ENCODE measurements at places on chromosomes 7 and 10.

GRCh38 chr7:50728184-50728583 is 54.5 kb downstream of the GRB10 start:
- DNase-seq: no peak

- no peak for DNase-seq
These were observed 145.0 kb downstream of the C7orf25 start for GRCh38 chr7:42766782-42767423.

- peak; percentile 13 for DNase-seq
These were observed 64.0 kb upstream of the DUSP5 start for GRCh38 chr10:110433740-110434139.

GRCh38 chr7:112546723-112547513 is 66.1 kb downstream of the LSMEM1 start:
- peak; percentile 82 for DNase-seq

GRCh38 chr7:41116817-41117216 is 586.1 kb downstream of the INHBA start:
- peak; percentile 34 for DNase-seq

GRCh38 chr10:7787150-7787856 is 490 bp downstream of the KIN start:
- DNase-seq: peak; percentile 17

GRCh38 chr10:35607475-35608327 is 2.6 kb downstream of the GJD4 start:
- DNase-seq: peak; percentile 29

- DNase-seq: peak; percentile 43
These were observed 731 bp downstream of the CHCHD3 start for GRCh38 chr7:133081119-133081598.

DNA sequence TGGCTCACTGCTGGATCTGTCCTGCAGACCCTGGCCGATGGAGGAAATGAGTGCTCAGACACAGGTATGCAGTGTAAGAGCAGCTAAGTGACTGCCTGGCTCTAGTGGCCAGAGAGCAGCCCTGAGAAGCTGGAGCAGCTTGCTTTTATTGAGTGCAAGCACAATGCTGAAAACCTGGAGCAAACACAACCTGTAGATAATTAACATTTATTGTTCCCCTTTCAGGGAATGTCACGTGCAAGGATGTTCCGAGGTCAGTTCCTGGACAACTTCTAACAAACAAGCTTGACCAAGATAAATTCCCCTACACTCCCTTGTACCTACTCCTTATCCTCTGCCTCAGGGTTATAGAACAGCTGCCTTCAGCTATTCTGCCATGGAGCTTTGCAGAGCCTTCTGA is 31.3 kb downstream of the DDC start:
- peak; percentile 24 for DNase-seq

DNA sequence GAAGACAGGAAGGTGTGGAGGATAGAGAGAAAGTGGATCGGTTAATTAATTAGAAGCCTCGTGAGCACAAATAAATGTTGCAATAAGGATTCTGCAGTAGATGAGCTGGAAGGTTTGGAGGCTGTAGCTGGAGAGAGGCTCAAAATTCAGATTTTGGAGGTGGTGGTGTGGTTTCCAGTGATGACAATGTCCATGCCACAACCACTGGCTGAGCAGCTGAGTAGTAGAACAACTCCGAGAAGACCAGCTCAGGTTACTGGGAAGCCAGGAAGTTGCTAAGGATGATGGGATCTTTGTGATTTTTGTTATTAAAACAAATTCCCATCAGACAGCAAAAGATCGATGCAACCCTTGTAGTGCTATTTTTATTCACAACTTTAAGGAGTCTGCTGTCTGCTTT is 7.7 kb downstream of the SLC26A4 start:
- no peak for DNase-seq

DNA sequence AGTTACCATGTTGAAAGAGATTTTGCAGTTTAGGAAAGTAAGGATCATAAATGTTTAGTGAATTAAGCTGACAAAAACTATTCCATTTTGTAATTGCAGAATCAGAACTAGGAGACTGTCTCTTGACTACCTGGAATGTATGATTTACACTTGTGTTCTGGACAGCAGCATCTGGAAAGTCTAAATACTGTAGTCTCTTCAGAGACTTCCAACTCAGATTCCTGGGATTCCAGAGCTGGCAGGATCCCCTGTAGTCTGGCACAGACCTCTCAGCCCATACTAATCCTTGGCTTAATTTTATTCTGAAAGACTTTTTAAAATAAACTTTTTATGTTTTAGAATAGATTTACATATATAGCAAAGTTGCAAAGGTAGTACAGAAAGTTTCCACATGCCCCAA is 452.7 kb downstream of the DPP6 start:
- no peak for DNase-seq

DNA sequence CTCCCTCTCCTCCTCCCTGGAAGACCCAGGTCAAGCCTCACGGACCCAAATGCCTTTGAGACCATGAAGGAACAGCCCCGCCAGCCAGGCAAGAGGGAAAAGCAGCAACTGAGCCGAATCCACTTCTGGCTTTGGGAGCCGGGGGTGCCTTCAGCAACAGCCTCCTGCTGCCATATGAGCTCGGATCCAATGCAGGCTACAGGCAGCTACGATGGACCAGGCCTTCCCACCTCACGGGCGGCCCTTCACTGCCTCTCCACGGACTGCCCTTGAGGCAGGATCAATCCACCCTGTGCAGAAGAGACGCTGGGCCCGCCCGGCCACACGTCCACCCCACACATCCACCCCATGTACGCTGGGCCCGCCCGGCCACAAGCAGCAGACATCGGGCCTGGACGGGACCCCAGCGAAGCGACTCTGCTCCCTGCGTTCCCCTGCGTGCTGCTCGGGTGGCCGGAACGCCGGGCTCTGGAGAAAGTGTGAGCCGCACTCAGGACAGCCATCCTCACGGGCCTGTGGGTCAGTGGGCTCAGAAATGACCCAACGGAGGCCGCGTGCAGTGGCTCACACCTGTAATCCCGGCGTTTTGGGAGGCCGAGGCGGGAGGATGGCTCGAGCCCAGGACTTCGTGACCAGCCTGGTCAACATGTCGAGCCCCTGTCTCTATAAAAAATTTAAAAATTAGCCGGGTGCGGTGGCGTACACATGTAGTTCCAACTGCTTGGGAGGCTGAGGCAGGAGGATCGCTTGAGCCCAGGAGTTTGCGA is 82.0 kb downstream of the FOXL3 start:
- no peak for DNase-seq

Data from NCI-H69 (cell line).